Activated CD4-positive, alpha-beta T cell treated with anti-CD3 and anti-CD28 coated beads, Interleukin-10, Interleukin-2, amounts not matched to agents 100 ng/mL and 50 ng/mL, durations not matched to agents 16 hours and 8 hours (primary cell): ENCODE measurements at places on chromosomes 3 and 15.

- no peak for DNase-seq
These were observed 72.3 kb downstream of the PIAS1 start for GRCh38 chr15:68126396-68126795.

GRCh38 chr15:101022306-101022705 is 103.1 kb downstream of the LRRK1 start:
- no peak for DNase-seq

- peak; percentile 48 for DNase-seq
These were observed 36.7 kb downstream of the HMG20A start for GRCh38 chr15:77457191-77457904.

- no peak for DNase-seq
These were observed 96.8 kb downstream of the DHX36 start for GRCh38 chr3:154227531-154227930.

DNA sequence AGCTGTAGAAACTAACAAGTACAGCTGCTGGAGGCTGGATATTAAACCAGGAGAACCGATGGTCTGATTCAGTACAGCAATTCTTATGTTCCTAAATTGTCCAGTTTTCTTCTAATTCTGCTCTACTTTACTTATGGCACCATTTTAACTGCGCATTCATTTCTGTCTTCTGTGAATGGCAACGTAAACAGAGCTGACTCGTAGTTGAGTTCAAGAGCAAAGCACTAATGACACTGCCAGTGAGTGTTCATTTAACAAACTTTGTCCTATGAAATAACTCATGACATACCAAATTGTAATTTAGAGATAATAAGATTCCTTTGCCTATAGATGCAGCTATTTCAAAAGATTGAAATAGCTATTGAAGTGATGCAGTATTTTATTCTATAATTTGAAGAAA is 48.7 kb downstream of the BCHE start:
- DNase-seq = no peak

DNA sequence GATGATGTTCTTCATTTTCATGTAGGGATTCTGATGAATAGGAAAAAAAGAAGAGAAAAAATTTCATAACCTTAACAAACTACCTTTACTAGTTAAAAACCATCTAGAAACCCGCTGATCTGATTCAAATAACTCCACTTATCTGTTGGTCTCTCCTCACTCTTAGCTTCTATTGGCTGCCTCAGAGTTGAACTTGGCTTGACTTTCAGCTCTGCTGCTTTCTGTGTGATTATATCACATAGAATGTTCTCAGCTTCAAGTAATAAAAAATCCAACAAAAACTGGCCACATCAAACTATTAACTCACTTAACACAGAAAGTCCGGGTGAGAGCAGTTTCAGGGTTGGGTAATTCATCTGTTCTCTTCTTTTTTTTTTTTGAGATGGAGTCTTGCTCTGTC is 126.8 kb upstream of the RASGRP1 start:
- DNase-seq = peak; percentile 55

DNA sequence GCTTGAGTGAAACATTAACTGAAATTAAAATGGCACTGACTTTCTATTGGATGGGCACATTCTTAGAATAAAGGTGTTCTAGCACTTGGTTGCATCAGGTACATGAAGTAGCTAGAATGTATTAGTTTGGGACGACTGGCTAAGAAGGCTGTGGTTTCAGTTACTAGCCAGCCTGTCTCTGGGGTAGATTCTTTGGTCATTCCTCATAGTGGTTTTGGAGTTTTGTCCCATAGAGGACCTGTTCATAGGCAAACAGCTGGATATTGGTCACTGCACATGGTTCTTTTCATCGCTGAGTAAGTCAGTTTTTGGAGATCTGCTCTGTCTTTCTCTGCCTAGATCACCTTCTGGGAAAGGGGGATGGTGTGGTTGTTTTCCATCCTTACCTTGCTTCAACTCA is 55.3 kb downstream of the ADAMTSL3 start:
- no peak for DNase-seq

DNA sequence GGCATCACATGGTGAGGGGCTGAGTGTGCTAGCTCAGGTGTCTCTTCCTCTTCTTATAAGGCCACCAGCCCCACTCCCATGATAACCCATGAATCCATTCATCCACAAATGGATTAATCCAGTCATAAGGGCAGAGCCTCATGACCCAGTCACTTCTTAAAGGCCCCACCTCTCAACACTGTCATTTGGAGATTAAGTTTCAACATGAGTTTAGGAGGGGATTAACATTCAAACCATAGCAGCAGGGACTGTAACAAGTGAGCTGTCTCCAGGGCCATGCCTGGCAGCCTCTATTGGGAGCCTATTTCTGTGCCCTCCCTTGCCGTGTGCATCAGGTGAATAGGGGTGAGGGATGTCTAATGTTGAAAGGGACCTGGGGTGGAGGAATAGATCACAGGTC is 77.5 kb downstream of the CHRD start:
- DNase-seq = no peak

DNA sequence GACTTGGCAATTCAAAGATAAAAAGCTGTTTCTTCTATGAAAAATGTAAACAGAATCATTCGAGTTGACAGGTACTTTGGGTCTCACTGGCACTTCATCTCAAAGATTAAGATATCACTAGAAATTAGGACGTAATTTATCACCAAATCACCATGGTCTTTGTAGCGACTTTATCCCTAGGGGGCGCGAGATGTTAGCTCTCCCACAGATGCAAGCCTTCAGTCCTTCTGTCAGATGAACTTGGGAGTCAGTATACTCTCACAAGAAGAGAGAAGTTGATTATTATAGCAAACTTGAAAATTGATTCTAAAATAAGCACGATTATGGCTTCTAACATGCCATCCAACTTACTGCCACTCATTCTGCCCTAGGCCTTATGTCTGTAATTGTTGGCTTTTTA is 150.3 kb downstream of the ALCAM start:
- no peak for DNase-seq

DNA sequence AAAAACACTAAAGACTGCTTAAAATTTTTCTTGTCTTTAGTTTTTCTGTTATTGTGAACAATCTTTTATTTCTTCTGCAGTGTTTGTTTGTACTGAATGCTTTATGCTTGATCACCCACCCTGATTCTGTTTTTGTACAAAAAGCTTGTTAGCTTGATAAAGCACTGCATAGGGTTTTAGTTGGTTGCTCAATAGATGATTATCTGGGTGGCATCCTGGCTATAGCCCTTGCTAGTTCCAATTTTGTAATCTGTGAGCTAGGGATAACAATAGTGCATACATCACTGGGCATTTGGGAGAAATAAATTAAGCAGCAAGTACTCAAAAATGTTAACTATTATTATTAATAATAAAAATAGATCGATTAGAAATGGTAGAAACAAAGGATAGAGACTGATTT is 102.3 kb downstream of the ZPLD1 start:
- no peak for DNase-seq

DNA sequence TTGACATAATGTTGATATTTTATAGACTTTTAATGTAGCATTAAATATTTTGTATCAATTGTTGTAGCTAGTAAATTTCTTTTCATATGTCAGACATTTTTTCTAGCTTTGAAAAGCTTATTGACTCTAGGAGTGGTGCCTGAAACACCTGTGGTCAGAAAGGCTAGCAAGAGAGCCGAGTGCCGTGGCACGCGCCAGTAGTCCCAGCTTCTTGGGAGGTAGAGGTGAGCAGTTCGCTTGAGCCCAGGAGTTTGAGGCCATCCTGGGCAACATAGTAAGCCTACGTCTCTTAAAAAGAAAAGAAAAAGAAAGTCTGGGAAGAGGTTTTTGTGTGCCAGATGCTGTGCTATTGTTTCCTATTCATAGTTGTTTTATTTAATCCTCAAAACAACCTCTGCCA is 198.2 kb downstream of the FEZF2 start:
- no peak for DNase-seq

GRCh38 chr3:191239407-191240031 is 40.5 kb downstream of the OSTN start:
- DNase-seq = no peak

- DNase-seq = no peak
These were observed 689.0 kb downstream of the NTRK3 start for GRCh38 chr15:87567406-87568030.

DNA sequence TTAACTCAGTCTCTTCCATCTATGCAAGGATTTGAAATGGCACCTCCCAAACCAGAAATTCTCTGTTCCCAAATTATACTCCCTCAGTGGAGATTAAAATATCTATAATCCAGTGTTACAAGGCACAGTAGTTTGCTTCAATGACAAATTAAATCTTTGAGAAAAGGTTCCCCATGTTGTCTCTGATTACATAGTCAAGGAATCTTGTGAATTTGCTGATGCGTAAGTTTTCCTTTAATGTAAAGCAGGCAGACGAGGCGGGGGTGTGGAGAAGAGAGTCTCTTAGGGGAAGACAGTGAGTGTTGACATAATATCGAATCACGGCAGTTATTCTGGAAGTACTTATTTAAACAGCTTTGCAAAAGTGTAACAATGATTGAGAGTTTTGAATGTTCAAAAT is 236.4 kb upstream of the RARB start:
- DNase-seq = no peak
